ENCODE measurements at places on chromosomes 4 and X.

DNA sequence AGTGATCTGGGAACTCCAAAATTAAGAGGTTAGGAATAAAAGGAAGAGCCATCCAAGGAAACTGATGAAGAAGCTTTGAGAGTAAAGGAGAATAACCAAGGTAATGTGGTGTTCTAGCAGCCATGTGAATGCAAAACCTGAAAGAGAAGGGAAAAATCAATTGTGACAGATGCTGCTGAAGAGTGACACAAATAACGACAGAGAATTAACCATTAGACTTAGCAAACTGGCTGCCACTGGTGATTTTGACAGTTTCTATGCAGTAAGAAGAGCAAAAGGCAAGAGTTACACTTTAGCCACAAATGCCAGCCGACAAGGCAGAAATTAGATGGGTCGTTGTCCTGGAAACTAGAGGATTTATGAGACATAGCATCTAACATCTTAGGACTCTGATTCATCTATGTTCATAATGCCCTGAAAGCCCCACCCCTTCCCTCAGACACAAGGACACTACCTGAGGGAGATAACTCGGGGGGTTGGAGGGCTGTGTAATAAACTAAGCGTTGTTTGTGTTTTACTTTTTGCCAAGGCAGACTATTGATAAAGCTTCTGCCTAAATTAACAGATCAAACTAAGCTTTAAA is 13.0 kb upstream of the TMEM144 start:
- DNase-seq, result no peak

DNA sequence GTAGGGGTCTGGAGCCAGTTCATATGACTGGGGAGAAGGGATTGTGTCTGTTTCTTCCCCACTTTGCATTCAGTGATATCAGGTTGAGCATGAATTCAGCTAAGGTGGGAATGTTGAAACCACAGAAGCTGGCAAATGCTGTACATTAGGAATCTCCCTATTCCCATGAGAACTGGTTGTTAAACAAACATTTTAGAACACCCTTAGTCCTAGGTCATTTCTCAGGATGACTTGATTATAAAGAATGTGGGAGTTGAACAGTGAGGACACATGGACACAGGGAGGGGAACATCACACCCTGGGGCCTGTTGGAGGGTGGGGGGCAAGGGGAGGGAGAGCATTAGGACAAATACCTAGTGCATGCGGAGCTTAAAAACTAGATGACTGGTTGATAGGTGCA is 62.6 kb upstream of the LIMCH1 start:
- no peak for DNase-seq

DNA sequence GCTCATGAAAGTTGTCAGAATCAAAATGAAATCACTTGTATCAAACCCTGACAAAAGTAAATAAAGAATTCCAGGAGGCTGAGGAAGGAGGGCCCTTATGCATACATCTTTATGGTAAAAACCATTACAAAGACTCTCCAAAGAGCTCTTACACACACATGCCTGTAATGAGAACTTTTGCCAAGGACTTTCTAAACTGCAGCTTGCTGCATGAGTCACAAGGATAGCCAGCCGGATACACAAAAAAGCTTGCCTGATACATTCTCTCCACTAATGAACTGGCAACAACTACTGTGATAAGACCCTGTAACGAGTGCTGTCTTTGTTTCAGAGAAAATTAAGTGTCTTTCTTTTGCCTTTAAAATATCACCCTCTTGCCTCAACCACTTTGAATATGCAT is 618.1 kb downstream of the PPP4R3C start:
- DNase-seq, result no peak

DNA sequence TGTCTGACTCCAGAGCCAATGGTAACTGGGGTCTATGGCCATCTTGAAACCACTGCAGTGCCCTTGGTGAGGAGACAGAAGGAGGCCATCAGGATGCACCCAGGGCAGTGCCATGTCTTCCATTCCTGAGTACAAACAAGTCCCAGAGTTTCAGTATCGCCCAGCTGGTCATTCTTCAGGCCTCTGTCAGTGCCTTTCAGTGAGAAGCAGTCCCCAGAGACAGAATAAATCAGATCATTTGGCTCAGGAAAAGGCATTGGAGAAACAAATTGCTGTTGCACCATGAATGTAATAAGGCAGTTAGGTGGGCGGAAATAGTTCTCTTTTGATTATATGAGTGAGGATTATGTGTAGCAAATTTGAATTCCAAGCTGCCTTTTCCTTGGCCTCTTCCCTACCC is 21.3 kb downstream of the ADGRG4 start:
- no peak for DNase-seq

DNA sequence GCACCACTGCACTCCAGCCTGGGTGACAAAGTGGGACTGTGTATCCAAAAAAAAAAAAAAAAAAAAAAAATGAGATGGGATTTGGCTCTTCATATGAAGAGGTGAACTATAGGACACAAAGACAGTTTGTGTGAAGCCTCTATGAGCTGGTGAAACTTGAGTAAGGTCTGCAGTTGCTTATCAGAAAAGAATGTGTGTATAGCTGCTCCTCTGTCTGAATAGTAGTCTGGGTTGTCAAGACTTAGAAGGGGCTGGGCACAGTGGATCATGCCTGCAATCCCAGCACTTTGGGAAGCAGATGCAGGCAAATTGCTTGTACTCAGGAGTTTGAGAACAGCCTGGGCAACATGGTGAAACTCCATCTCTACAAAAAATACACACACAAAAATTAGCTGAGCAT is 82.8 kb downstream of the ARSF start:
- no peak for DNase-seq

DNA sequence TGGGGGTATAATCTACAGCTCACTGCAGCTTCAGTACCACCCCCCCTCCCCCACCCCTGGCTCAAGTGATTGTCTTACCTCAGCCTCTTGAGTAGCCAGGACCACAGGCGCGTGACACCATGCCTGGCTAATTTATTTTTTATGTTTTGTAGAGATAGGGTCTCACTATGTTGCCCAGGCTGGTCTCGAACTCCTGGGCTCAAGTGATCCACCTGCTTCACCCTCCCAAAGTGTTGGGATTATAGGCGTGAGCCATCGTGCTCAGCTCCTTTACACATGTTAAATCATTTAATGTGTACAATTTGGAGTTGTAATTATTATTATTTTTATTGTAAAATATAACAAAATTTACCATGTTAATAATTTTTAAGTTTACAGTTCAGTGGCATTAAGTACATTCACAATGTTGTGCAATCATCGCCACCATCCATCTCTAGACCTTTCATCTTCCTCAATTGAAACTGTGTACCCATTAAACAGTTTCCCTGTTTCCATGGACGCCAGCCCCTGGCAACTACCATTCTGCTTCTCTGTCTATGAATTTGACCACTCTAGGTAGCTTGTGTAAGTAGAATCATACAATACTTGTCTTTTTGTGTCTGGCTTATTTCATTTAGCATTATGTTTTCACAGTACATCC is 6.1 kb downstream of the SLAIN2 start:
- DNase-seq, result no peak

- no peak for DNase-seq
Measured at GRCh38 chr4:84530871-84531270, 31.8 kb upstream of the NKX6-1 start.

DNA sequence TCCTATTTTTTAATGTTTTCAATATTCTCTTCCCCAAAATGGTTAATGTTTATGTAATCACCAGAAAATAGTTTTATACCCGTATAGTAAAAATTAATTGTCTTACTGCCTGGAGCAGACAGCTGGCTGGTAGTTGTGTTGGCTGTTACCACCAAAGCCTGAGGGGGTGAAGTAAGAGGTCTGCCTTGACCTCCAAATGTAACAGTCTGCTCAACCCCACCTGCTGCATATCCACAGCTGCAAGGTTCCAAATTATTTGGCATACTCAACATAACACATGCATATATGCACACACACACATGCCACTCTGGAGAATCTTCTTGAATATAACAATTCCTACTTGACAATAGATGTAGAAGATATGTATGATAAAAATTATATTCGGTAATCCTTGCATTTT is 624.3 kb downstream of the ADGRL3 start:
- no peak for DNase-seq

DNA sequence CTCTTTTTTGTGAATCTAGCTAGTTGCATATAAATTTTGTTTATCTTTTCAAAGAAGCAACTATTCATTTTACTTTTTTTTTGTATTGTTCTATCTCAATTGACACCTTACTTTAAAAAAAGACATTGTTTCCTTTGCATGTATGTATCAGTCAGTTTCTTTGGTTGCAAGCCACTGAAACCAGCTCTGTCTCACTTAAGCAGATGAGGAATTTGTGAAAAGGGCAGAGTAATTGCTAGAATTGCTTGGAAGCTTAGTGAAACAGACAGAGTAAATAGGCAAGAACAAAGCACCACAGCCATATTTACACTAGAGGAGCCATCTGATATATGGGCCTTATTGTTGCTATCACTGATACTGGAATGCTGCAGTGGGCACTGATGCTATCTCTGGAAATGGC is 231.4 kb upstream of the KLF8 start:
- no peak for DNase-seq

- DNase-seq, result no peak
Measured at GRCh38 chr4:155403886-155404285, 27.1 kb upstream of the MAP9 start.

DNA sequence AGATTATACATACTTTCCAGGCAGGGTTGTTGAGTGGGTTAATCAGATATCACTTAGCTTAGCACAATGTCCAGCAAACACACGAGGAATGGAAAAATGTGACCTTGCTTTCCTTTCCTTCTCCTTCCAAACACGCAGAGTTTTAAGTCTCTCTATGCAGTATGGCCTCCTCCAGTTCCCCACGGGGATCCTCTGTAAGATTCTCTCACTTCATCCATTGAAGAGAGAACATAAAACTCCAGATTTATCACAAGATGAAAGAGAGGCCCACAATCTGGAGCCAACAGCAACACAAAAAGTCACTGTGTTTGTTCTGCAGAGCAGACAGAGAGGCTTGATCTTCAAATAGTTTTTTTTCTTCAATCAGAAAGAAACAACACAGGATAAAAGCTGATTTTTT is 336.8 kb upstream of the CLNK start:
- no peak for DNase-seq

Data from stimulated activated CD4-positive, alpha-beta T cell treated with anti-CD3 and anti-CD28 coated beads, Interleukin-1b, Interleukin-23, amount 100 ng/mL, for 1 hour (primary cell).